ENCODE measurements at places on chromosomes 12 and 14. TPM values are rescaled to one million over a fixed set of nuclear protein-coding genes. Genes with fewer than 3 reads are reported as not detected.

PLEKHG7 gene
- total RNA-seq: not detected

DNA sequence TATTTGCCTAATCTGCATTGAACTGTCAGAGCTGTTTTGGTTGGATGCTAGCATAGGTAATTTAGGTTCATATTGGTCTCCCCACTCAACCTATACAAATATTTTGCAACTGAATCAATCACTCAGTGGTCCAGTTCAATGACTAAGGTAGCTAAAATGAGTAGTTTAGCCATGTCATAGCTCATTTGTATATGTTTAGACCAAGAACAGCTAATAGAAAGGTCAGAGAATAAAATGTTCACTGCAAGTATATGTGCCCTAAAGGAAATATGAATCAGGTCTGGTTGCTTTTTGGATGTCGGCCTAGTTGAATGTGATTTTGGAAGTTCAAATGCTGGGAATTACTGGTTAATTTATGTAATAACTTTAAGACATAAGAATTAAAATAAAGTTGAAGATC lies 883.9 kb downstream of the LRFN5 start:
- no peak for DNase-seq

GRCh38 chr12:125314051-125314755 lies 249.0 kb downstream of the AACS start:
- no peak for DNase-seq

C12orf42 gene
- not detected for total RNA-seq

DNA sequence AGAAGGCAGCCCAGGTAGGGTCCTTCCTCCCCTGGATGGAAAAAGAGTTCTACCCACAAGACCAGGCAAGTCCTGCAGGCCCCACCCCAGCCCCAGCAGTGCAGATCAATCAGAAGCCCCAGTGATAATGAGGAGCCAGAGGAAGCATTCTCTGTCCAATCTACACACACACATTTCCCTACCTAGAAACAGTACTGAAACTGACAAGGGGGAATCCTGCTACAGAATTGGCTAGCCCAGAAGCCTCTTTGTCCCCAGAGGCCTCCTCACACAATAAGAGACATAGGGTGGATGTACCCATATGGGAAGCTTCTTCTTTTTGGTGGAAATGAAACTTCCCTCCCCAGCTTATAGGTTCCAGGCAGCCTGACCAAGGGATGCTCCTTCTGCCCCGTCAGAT lies 9.9 kb downstream of the FSCB start:
- no peak for DNase-seq

All from fibroblast of villous mesenchyme (primary cell).